ENCODE measurements at places on chromosomes 16 and 17.
A peak's percentile ranks its signal among the peaks of the same experiment; 100 is the strongest.

GRCh38 chr17:11276486-11276885, 35.5 kb downstream of the SHISA6 start:
- no peak for DNase-seq

DNA sequence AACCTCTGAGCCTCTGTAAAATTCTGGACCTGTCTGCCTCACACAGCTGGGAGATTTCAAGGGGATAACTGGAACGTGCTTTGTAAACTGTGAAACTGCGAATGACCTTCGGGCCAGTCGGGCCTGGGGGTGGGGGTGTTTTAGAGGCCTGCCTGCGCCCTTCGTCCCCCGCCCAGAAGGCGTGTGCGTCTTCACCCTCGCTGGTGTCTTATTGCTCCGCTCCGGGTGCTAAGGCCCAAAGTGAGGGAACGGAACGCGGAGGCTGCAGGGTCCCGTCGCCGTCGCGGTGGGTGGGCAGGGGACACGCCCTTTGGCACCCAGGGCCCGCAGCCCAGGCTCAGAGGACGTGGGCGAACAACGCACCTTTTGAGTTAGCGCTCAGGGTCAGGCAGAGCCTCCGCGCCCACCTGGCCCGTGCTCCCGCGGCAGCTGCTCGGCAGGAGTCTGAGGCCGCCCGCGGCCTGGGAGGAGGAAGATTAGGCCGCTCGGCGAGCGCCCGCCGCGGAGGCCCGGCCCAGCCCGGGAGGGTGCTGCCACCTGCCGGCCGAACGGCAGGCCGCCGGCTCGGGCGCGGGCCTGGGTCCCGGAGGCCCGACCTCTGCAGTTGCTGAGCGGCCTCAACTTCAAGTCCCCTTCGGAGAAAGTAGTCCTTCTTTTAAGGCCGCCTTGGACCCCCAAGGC, 29.7 kb downstream of the DCAKD start:
- peak; percentile 63 for DNase-seq

- no peak for DNase-seq
Observed at GRCh38 chr17:45686250-45686649, 97.9 kb upstream of the CRHR1 start.

GRCh38 chr17:64315032-64315490, 52.0 kb upstream of the TEX2 start:
- DNase-seq, result no peak

Data from T-helper 17 cell (primary cell).